Stimulated activated memory B cell treated with anti-CD40 and anti-IgM and Interleukin-4, amounts not matched to agents 10 μg/mL and 1 μg/mL and 100 μg/mL, for 72 hours (primary cell): ENCODE measurements at places on chromosomes 16 and 17.

- ATAC-seq = no peak
These were observed 921 bp downstream of the RND2 start for GRCh38 chr17:43025766-43026537.

GRCh38 chr16:48622456-48623303 is 12.7 kb upstream of the N4BP1 start:
- no peak for ATAC-seq

GRCh38 chr17:29007860-29008455 is 2.1 kb upstream of the SEZ6 start:
- no peak for ATAC-seq

- ATAC-seq = no peak
These were observed 21.2 kb upstream of the RCVRN start for GRCh38 chr17:9926150-9926804.

DNA sequence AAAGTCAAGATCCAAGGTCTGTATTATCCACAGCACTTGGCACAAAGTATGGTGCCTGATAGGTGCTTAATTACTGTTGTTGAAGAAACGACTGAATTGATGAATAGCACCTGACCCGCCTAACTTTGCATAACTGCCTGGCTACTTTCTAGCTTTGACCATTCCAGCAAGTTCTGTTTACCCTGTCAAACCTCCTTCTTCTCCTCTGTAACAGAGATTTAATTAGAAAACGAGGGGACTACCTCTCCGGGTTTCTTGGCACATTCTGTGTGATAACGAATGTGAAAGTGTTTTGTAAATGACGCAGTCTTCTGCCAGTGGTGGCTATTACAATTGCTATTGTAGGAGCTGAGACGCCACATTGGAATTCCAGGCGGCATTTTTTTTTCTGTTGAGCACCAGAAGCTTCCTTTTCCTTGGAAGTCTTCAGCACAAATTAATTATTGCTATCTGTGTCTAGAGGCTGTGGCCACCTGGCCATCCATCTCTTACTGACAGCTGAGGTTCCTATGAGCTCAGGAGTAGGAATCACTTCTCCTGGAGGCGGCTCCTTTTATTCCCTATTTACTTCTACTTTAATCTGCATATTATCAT is 522.9 kb downstream of the HS3ST4 start:
- no peak for ATAC-seq

- no peak for ATAC-seq
These were observed 40.3 kb upstream of the TNRC6A start for GRCh38 chr16:24689128-24689527.

- no peak for ATAC-seq
These were observed 105.3 kb upstream of the SMURF2 start for GRCh38 chr17:64767269-64767997.

GRCh38 chr17:83014940-83015910 is 64.2 kb upstream of the METRNL start:
- no peak for ATAC-seq
